Activated T-helper 17 cell treated with anti-CD3 and anti-CD28 coated beads, Interleukin-2, amount 50 U/mL, for 72 hours (primary cell): ENCODE measurements at places on chromosomes 3 and 15. TPM values are rescaled to one million over a fixed set of nuclear protein-coding genes. Genes with fewer than 3 reads are reported as not detected.

Gene GUCA1C
- total RNA-seq = not detected

Gene SLC15A2
- 7.5 TPM for total RNA-seq

Gene SNX1
- total RNA-seq = 91.3 TPM

Gene FEZF2
- total RNA-seq = not detected

Gene NUP210
- 86.9 TPM for total RNA-seq

Gene FMN1
- 1.0 TPM for total RNA-seq

Gene CISH
- 327 TPM for total RNA-seq

Gene MKRN2OS
- not detected for total RNA-seq

Gene PLAAT1
- not detected for total RNA-seq

Gene DCUN1D1
- total RNA-seq = 59.5 TPM

Gene SNX22
- 0.26 TPM for total RNA-seq

Gene COL6A5
- total RNA-seq = not detected

Gene SLC24A5
- not detected for total RNA-seq

Gene FBLN2
- 0.19 TPM for total RNA-seq

Gene CLCN2
- 13.7 TPM for total RNA-seq

Gene ATXN7
- 50.2 TPM for total RNA-seq

Gene PROS1
- total RNA-seq = 1.1 TPM
